ENCODE measurements at places on chromosomes 7 and 10. TPM values are rescaled to one million over a fixed set of nuclear protein-coding genes. Genes with fewer than 3 reads are reported as not detected.

DLX5 gene
- 0.10 TPM for total RNA-seq

SEMA4G gene
- 6.6 TPM for total RNA-seq

TAS2R41 gene
- not detected for total RNA-seq

OR2A5 gene
- not detected for total RNA-seq

HHEX gene
- total RNA-seq = 0.64 TPM

NACAD gene
- not detected for total RNA-seq

CHRM2 gene
- not detected for total RNA-seq

RBM48 gene
- total RNA-seq = 3.7 TPM

CYP26C1 gene
- total RNA-seq = not detected

FOXP2 gene
- total RNA-seq = 2.4 TPM

ANKRD30A gene
- total RNA-seq = not detected

FXYD4 gene
- total RNA-seq = not detected

IFT22 gene
- 36.6 TPM for total RNA-seq

TUBB8 gene
- not detected for total RNA-seq

RFC2 gene
- total RNA-seq = 50.5 TPM

TAX1BP1 gene
- 29.7 TPM for total RNA-seq

TPST1 gene
- 53.2 TPM for total RNA-seq

MEST gene
- 26.0 TPM for total RNA-seq

OR6V1 gene
- total RNA-seq = not detected

AGAP5 gene
- not detected for total RNA-seq
